H4 (cell line): ENCODE measurements at places on chromosomes 7 and 10. TPM values are rescaled to one million over a fixed set of nuclear protein-coding genes. Genes with fewer than 3 reads are reported as not detected.

DNA sequence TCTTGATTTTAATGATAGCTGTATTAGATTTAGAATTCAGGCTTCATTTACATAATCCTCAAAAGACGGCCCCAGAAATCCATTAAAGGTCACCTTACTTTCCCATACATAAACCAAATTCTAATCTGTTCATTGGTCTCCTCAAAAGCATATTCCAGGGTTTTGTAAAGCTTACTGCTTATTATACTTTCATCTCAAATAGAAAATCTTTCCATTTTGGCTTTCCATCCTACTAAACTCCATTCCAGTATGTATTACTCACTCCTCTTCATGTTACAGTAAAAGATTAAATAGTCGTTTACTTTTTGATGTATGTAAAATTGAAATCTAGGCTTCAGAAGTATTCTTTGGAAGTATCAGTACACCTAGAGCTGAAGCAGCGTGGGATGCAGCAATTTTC lies 143.5 kb upstream of the LRRN3 start:
- no peak for DNase-seq

DNA sequence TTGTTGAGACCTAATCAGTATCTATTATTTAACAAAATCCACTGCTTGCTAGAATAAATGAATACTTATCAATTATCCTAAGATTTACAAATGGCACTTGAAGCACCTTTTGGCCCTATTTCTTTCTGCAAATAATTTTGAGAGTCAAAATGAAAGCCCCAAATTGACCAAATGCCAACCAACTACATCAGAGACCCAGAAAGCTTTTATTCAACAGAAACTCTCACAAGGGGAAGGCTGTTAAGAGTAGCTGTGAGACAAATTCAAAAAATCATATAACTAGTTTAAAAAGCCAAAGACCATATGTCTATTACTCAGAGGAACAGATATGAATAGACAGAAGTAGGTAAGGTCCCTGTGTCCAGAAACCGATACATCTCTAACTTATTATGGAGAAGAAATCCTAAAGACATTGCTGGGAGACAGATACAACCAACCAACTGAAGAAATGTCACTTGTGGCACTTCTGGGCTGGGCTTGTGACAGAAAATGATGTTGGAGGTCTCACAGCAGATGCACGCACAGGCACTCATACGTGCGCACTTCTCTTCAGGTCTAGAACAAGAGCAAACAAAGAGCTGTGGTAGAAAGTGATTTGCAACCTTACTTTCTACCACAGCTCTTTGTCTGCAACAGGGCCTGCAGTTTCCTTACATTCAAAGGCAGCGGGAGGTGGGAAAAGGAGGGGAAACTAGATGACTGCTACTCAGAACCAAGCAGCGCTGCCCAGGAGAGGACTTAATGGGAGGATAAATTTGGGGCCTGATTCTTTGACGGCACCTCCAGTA lies 58.6 kb upstream of the KCNIP2 start:
- DNase-seq, result no peak

RSPH10B gene
- not detected in 2 replicates for total RNA-seq

STMP1 gene
- total RNA-seq, result 20.9 and 22.7 TPM in 2 replicates
